ENCODE measurements at places on chromosomes 6 and 20.

DNA sequence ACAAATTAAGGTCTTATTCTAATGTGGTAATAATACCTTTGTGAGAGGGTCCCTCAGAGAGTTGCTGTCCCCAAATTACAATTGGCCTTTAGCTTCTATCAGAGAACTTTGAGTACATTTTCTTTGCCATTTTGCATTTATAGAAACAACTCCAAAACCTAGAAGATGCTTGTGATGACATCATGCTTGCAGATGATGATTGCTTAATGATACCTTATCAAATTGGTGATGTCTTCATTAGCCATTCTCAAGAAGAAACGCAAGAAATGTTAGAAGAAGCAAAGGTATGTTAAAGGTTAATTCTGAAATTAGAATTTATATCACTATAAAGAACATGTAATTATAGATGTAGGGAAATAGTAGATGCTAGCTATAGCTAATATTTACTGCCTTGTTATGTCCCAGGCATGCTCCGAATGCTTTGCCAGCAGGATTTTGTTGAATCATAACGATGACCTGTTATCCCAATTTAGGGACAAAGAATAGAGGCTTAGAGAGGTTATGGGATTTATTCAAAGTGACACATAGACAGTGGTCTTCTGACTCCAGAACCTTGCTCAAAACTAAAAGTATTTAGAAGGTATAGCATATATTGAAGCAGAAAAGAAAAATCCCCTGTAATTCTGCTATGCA lies 7.4 kb downstream of the PFDN4 start:
- no peak for DNase-seq

GRCh38 chr6:37628611-37629320 lies 68.9 kb downstream of the MDGA1 start:
- DNase-seq = no peak

DNA sequence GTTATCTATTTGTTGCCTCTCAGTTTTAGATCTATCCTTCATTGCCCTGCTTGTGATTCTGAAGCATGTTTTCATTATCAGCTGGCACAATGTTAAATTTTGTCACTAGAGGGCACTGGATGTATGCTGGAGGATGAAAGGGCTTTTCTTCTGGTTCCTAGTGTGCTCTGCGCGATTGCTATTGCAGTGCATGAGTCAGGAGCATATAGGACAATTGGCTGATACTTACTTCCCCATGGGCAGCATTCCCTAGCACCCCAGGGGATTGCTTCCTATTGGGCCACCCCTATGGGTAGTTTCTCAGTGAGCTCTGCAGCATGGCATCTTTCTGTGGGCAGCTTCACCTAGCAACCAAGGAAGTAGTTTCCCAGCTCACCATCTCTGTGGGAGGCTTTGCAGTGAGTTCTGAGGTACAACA lies 280.3 kb upstream of the SYNCRIP start:
- DNase-seq = no peak

GRCh38 chr6:2854396-2854982 lies 12.8 kb upstream of the SERPINB1 start:
- no peak for DNase-seq

GRCh38 chr6:159444056-159444760 lies 248.8 kb downstream of the SOD2 start:
- DNase-seq = no peak

DNA sequence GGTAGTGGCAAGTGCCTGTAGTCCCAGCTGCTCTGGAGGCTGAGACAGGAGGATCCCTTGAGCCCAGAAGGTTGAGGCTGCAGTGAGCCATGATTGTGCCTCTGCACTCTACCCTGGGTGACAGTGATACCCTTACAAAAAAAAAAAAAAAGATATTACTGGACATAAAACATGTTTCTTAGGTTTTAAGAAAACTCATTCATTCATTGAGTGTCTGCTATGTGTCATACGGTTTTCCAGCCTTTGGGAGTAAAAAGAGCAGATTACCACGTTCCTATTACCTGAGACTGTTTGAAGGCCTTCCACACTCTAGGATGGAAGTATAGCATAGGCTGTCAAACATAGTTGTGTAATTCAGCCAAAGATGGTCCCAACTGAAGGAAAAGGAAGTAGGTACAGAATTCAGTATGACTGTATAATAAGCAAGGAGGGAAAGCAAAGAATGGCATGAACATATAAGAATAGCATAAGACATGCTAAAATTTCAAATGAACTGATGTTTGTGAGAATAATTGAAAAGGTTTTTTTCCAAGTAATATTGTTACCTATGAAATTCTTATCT lies 22.0 kb downstream of the STXBP5 start:
- DNase-seq = no peak

GRCh38 chr6:31945507-31946369 lies at the start of gene CFB:
Gene CFB (plus strand): TSS chr6:31946095. CDS start chr6:31946222, 127 bp downstream.
- DNase-seq = no peak

GRCh38 chr6:32602383-32602782 lies 12.7 kb upstream of the HLA-DRB1 start:
- no peak for DNase-seq
